ENCODE measurements at places on chromosomes 13 and 19. TPM values are rescaled to one million over a fixed set of nuclear protein-coding genes. Genes with fewer than 3 reads are reported as not detected.

Gene ANGPTL8
- not detected for total RNA-seq

Gene PEAK3
- total RNA-seq, result 8.5 TPM

Gene ZNF30
- 3.5 TPM for total RNA-seq

Gene ENOX1
- total RNA-seq, result 1.5 TPM

Gene GJB6
- total RNA-seq, result 0.18 TPM

Gene CCDC124
- total RNA-seq, result 60.5 TPM

- H3K36me3 ChIP-seq, result no peaks in the 10 kb centered on the region
- no peak for DNase-seq
- no peak overlapping the region for H3K4me3 ChIP-seq
- H3K4me1 ChIP-seq, result peaks cover 13% of the 10 kb centered on the region
- H3K27me3 ChIP-seq, result no peaks in the 10 kb centered on the region
Measured at GRCh38 chr19:38945562-38946228, 15.0 kb downstream of the MRPS12 start.

DNA sequence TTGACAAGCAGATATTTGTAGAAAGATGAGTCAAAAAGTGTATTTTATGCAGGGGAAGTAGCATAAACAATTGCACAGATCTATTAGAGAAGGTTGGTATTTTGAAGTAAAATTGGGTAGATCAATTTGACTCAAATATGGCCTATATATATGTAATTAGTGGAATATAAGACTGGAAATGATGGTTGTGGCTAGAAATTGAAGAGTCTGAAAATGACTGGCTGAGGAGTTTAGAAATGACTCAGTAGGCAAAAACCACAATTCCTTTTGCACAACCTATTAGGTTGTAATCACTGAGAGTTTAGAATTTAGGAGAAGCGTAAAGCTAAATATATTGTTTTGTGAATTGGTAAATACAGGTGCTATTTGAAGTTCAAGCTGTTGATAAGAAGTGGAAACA, 622.6 kb upstream of the PCDH20 start:
- H3K4me1 ChIP-seq, result no peaks in the 10 kb centered on the region
- H3K27me3 ChIP-seq, result no peaks in the 10 kb centered on the region
- no peak overlapping the region for H3K27ac ChIP-seq
- H3K36me3 ChIP-seq, result no peaks in the 10 kb centered on the region
- no peak overlapping the region for H3K4me3 ChIP-seq

DNA sequence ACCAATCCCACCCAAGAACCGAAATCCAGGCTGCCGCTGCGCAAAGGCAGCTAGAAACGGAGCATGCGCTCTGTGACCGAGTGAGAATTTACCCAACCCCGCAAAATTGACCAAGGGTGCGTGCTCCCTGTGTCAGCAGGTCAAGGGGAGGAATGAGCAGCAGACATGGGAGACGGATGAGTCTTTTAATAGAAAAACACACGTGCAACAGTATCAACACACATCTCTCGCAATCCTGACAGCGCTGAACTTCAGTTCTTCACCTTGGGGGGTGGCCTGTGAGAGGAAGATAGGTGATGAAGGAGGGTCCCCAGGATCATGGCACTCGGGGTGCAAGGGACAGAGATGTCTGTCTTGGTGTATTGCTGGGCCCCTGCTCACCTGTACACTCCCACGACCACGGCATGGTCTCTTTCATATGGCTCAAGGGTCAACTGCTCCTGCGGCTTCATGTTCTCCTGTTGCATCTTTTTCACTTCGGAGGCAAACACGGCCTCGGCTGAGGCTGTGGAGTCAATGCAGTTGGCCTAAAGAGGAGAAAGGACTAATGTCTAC, 402 bp upstream of the DYRK1B start:
- H3K4me3 ChIP-seq, result peak overlapping the region; percentile 100
- H3K36me3 ChIP-seq, result peaks cover 75% of the 10 kb centered on the region
- DNase-seq, result no peak
- H3K4me1 ChIP-seq, result peaks cover 23% of the 10 kb centered on the region
- H3K27ac ChIP-seq, result peak overlapping the region; percentile 93
- H3K27me3 ChIP-seq, result no peaks in the 10 kb centered on the region

- H3K36me3 ChIP-seq, result no peaks in the 10 kb centered on the region
- H3K4me1 ChIP-seq, result no peaks in the 10 kb centered on the region
- peaks cover 23% of the 10 kb centered on the region for H3K27me3 ChIP-seq
- no peak overlapping the region for H3K4me3 ChIP-seq
Measured at GRCh38 chr19:13252569-13253335, 102.5 kb downstream of the IER2 start.

DNA sequence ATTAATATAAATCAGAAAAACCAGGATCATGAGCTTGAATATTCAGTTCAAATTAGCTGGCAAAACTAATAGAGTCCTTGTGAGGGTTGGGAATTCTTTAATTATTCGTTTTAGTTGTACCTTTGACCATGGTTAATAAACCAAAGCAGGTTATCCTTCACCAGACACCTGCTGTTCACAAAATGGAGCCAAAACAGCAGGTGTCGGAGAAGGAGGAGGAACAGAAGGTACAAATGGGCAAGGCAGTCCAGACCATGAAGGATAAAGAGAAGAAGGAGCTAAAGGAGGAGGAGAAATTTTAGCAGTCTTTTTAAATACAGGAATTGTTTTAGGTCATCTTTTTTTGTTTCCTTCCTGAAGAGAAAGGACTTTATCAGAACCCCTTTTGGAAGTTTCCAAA, 106.1 kb downstream of the NHLRC3 start:
- H3K36me3 ChIP-seq, result no peaks in the 10 kb centered on the region
- peaks cover 4% of the 10 kb centered on the region for H3K4me1 ChIP-seq
- H3K27me3 ChIP-seq, result no peaks in the 10 kb centered on the region
- DNase-seq, result no peak
- no peak overlapping the region for H3K27ac ChIP-seq
- no peak overlapping the region for H3K4me3 ChIP-seq

DNA sequence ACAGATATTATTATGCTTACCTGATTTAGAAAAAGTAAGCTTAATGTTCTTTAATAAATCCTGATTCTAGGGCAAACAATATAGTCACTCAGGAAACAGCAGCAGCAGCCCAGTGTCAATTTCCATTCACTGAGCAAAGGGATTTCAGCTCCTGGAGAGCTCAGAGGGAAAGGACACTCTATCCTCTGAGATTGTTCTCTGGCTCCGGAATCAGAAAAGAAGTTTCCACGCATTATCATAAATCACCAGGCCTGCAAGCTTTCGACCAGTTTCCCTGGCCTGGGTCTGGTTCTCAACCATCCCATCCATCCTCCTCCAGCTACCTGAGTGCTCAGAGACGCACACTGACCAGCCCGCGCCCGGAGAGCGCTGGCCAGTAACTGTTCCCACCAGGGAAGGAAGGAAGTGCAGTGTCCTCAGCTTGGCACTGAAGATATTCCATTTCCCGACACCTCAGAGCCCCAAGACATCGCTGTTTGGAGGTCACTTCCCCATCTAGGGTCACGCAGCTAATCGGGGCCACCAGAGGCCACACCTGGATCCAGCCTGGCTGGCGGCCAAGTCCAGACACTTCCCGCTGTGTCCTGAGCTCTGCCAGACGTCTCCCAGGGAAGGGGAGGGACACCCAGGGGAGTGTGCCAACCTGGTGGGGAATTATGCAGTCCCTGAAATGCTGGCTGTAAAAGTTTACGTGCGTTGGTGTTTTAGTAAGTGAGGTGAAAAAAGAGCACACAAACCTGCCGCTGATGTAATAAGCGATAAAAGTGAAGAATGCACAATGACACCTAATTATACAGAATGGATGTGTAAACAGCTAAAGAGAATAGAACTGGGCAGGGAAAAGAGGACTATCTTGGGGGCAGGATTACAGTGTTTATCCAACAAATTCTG, 29.1 kb downstream of the EPS15L1 start:
- H3K27ac ChIP-seq, result peak overlapping the region; percentile 53
- H3K4me3 ChIP-seq, result no peak overlapping the region
- H3K4me1 ChIP-seq, result peaks cover 63% of the 10 kb centered on the region
- DNase-seq, result no peak
- H3K27me3 ChIP-seq, result no peaks in the 10 kb centered on the region

DNA sequence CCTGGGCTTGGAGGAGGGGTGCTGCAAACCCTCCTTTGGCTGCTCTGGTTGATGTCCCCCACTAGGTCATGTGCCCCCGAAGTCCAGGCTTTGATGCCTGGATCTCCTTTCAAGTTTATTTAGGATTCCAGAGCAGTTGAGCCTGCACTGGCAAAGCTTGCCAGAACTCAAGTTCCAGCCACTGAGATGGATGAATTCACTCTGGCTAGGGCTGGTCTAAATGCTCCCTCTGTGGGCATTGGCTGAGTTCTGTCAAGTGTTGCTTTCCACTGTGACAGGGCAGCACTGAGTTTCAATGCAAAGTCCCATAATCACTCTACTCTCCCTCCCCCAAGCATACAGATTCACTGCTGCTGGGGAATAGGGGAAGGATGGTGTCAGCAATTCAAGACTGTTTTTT, 17.8 kb upstream of the LMO7 start:
- H3K27me3 ChIP-seq, result no peaks in the 10 kb centered on the region
- no peak overlapping the region for H3K27ac ChIP-seq
- no peaks in the 10 kb centered on the region for H3K36me3 ChIP-seq
- no peak for DNase-seq

GRCh38 chr13:32581177-32581786, 5.0 kb upstream of the PDS5B start:
- DNase-seq, result no peak
- H3K4me1 ChIP-seq, result no peaks in the 10 kb centered on the region
- H3K4me3 ChIP-seq, result no peak overlapping the region

GRCh38 chr13:38647312-38647711, 39.6 kb upstream of the FREM2 start:
- no peaks in the 10 kb centered on the region for H3K4me1 ChIP-seq
- DNase-seq, result no peak
- no peaks in the 10 kb centered on the region for H3K36me3 ChIP-seq

DNA sequence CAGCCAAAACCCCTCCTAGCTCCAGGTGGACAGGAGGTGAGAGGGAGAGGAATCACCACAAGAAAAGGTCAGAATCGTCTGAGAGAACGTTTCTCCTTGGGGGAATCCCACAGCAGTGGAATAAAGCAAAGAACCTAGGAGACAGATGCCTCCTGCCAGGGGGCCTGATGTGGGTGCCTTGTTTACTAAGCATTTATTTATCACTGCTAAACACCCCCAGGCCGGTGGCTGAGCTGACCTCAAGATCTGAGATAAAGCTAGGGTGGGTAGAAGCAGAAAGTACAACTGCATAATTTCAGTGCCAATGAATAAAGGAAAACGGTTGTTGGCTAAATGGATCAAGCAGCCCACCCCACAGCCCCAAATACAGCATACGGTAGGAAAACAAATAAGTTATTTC, 33.9 kb upstream of the ATP11A start:
- DNase-seq, result no peak
- H3K27ac ChIP-seq, result no peak overlapping the region
- H3K4me1 ChIP-seq, result no peaks in the 10 kb centered on the region
- no peak overlapping the region for H3K4me3 ChIP-seq
- H3K27me3 ChIP-seq, result no peaks in the 10 kb centered on the region

DNA sequence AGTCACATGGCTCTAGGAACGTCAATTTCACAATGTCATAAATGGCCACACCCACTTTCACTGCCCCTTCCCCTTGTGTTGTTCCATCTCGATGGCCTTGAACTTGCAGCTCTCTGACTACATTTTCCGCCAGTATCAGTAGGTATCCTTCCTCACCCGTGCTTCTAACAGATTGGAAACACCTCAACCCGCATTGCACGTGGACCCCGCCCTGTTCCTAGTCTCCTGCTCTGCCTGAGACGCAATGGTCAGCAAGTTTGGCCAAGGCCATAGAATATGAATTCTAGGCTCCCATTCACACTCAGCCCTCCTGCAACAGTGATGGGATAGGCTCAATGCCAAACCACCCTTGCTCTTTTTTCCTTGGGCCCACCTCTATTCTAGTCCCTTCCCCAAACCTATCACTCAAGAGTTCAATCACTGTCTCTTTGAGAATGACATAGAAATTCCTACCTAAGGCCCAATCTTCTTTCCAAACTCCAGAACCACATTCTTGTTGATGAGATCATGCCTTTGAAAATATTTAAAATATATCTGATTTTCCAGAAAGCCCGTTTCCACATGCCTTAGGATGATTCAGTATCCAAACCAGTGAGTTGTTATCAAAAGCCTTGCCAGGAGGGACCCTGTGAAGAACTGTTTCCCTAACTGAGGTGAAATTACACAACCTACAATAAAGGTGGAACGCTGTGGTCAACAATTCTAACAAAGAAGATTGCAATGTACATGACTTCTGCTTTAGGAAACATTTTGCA, 334.6 kb downstream of the MYO16 start:
- no peak for DNase-seq
- H3K4me1 ChIP-seq, result no peaks in the 10 kb centered on the region
- no peak overlapping the region for H3K27ac ChIP-seq
- no peaks in the 10 kb centered on the region for H3K27me3 ChIP-seq
- no peak overlapping the region for H3K4me3 ChIP-seq
- H3K36me3 ChIP-seq, result no peaks in the 10 kb centered on the region

GRCh38 chr13:25973085-25973484, 78.7 kb downstream of the SHISA2 start:
- peaks cover 24% of the 10 kb centered on the region for H3K27me3 ChIP-seq
- no peak for DNase-seq
- no peak overlapping the region for H3K4me3 ChIP-seq
- no peaks in the 10 kb centered on the region for H3K36me3 ChIP-seq

GRCh38 chr13:108006619-108007018, 208.7 kb downstream of the LIG4 start:
- H3K27me3 ChIP-seq, result no peaks in the 10 kb centered on the region
- no peaks in the 10 kb centered on the region for H3K36me3 ChIP-seq
- H3K4me1 ChIP-seq, result no peaks in the 10 kb centered on the region

GRCh38 chr13:112457081-112457480, 80.9 kb downstream of the SPACA7 start:
- H3K36me3 ChIP-seq, result no peaks in the 10 kb centered on the region
- H3K4me1 ChIP-seq, result no peaks in the 10 kb centered on the region
- H3K27ac ChIP-seq, result no peak overlapping the region
- no peaks in the 10 kb centered on the region for H3K27me3 ChIP-seq
- no peak for DNase-seq
- no peak overlapping the region for H3K4me3 ChIP-seq

GRCh38 chr13:20161275-20161950, 561 bp upstream of the GJA3 start:
- H3K4me1 ChIP-seq, result peaks cover 23% of the 10 kb centered on the region
- H3K36me3 ChIP-seq, result no peaks in the 10 kb centered on the region
- H3K27me3 ChIP-seq, result peaks cover 100% of the 10 kb centered on the region

- H3K36me3 ChIP-seq, result no peaks in the 10 kb centered on the region
- no peak overlapping the region for H3K27ac ChIP-seq
- DNase-seq, result peak; percentile 91
- peaks cover 21% of the 10 kb centered on the region for H3K4me1 ChIP-seq
Measured at GRCh38 chr19:1811472-1811894, 593 bp downstream of the ATP8B3 start.

- no peaks in the 10 kb centered on the region for H3K4me1 ChIP-seq
- no peaks in the 10 kb centered on the region for H3K36me3 ChIP-seq
- no peak for DNase-seq
- H3K27me3 ChIP-seq, result no peaks in the 10 kb centered on the region
Measured at GRCh38 chr19:33382006-33382405, 8.5 kb downstream of the CEBPG start.

- peaks cover 9% of the 10 kb centered on the region for H3K36me3 ChIP-seq
- no peak overlapping the region for H3K4me3 ChIP-seq
- H3K27ac ChIP-seq, result no peak overlapping the region
- no peaks in the 10 kb centered on the region for H3K27me3 ChIP-seq
- H3K4me1 ChIP-seq, result peaks cover 11% of the 10 kb centered on the region
Measured at GRCh38 chr19:17861542-17862402, 2.1 kb downstream of the RPL18A start.

Data from left lung (tissue), 14 donors.